Cardiac muscle cell (in vitro differentiated cells and primary cell): ENCODE measurements at places on chromosomes 2 and 18. TPM values are rescaled to one million over a fixed set of nuclear protein-coding genes. Genes with fewer than 3 reads are reported as not detected.

The HTR2B gene
- 0.41 TPM in 1 of 2 replicates, not detected in the other for polyA plus RNA-seq

The FBXO36 gene
- 4.8 and 10.1 TPM in 2 replicates for polyA plus RNA-seq

The IGFBP5 gene
- polyA plus RNA-seq = 28.0 and 35.2 TPM in 2 replicates

The CHST10 gene
- polyA plus RNA-seq = 21.0 and 30.0 TPM in 2 replicates

The RBMS1 gene
- 99.9 and 120 TPM in 2 replicates for polyA plus RNA-seq

The C2orf66 gene
- 0.18 TPM in 1 of 2 replicates, not detected in the other for polyA plus RNA-seq

The IL1RL2 gene
- not detected in 2 replicates for polyA plus RNA-seq

The RAX gene
- 0.12 and 0.21 TPM in 2 replicates for polyA plus RNA-seq

The GPAT2 gene
- polyA plus RNA-seq = 1.8 and 2.2 TPM in 2 replicates

The SCN2A gene
- polyA plus RNA-seq = 0.16 TPM in 1 of 2 replicates, not detected in the other

The CNNM3 gene
- polyA plus RNA-seq = 37.6 and 46.6 TPM in 2 replicates

The GPBAR1 gene
- 2.9 and 7.9 TPM in 2 replicates for polyA plus RNA-seq

The SPOPL gene
- 3.4 and 5.2 TPM in 2 replicates for polyA plus RNA-seq

The GATA6 gene
- polyA plus RNA-seq = 104 and 126 TPM in 2 replicates

The DPP10 gene
- 0.61 and 1.1 TPM in 2 replicates for polyA plus RNA-seq

The GKN2 gene
- not detected in 2 replicates for polyA plus RNA-seq

The PRSS56 gene
- polyA plus RNA-seq = 0.07 TPM in 1 of 2 replicates, not detected in the other
